ENCODE measurements at places on chromosomes 4 and X.
A peak's percentile ranks its signal among the peaks of the same experiment; 100 is the strongest.

- DNase-seq: no peak
These were observed 103.6 kb downstream of the FAM13A start for GRCh38 chr4:88953400-88953799.

- no peak for DNase-seq
These were observed 75.3 kb downstream of the PPARGC1A start for GRCh38 chr4:23814587-23814986.

DNA sequence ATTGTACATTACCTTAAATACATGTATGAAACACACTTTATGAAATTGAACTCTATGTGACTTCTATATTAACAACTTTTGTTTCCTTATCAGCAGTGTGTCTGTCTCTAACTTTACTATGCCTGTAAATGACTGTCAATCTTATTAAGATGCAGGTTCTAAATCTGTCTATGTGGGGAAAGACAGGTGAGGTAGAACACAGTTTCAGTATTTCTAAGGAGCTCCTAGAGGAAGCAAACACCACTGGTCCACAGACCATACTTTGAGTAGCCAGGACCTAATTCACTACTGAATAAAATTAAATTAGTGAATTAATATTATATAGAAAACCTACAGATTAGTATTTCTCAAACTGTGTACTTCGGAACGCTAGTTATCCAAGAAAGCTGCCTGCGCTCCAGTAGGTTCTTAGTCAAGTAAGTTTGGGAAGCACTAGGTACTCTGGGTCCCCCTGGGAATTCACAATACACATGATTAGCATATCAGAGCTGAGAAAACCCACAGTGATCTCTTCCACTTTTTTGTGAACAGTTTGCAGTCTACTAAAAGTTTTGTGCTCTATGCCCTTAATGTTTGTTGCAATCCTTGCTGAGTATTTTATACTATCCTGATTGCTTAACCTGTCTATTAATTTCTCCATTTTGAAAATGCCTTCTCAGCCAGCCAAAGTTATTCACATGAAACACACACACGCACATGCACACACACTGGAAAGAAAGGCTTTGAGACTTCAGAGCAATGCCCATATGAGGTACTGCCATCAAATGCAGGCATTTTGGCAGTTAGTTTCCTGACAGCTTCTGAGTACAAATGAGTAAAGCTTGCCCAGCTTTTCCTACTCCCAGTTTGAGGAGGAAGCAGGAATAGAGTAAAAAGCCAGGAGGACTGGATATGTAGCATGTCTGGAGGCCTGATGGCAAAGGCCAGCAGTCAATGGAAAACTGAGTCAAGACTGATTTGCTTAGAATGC lies 133.6 kb upstream of the CPEB2 start:
- DNase-seq: no peak

DNA sequence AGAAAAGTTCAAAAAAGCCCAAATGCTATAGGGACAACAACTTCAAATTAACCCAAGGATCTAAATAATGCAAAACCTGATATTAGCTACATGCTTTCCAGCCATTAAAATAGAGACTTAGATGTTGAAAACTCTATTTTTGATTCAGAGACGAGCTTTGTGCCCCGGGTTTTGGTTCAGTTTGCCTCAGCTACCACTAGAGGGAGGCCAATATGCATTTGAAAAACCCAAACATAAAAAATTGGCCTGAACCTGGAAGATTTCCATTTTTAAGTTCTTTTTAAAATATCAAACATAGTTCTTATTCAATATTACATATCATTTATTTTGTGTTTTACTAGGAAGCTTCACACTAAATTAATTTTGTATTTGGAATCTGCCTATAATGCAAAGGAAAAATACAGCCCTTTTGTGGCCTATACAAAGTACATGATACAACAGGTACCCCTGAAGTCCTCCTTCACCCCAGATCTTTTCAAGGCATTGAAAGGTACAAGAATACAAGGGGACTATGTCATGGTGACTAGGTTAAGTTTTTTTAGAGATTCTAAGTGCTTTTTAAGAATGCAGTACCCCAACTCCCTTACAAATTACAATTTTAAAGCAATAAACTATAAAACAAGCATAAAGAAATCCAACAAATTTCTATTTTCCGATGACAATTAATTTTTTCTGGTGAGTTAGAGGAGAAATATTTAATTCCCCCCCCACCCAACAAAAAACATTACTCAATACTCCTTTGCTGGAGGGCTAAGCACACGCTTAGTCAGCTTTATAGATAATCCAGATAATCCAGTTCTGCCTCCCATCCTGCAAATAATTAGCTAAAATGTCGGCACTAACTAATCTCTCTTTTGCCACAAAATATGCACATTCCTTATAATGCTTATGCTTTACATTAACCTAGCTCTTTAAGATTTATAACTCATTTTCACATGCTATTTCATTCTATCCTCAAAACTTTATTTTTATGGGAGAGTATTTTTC lies 97.7 kb upstream of the PTPN13 start:
- peak; percentile 6 for DNase-seq

DNA sequence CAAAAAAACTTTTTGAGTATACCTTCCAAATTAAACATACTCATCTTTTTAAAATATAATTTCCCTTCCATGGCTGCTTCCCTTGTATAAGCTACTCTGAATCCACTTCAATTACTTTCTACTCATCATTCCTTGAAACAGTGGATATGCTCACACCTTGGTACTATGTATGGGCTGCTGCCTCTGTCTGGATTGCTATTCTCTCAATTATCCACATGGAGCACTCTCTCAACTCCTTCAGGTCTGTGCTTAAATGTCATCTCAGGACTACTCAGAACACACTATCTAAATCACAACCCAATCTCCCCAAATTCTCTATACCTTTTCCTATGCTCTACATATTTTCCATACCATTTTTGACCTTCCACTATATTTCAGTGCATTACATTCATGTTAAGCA lies 898.9 kb upstream of the EPHA5 start:
- no peak for DNase-seq
